ENCODE measurements at places on chromosomes 5 and 9. TPM values are rescaled to one million over a fixed set of nuclear protein-coding genes. Genes with fewer than 3 reads are reported as not detected.

Gene ROR2
- total RNA-seq: 0.37 TPM

Gene LCN1
- not detected for total RNA-seq

Gene C1QTNF3
- total RNA-seq: 4.3 TPM

Gene PCDHB14
- total RNA-seq: not detected

Gene PDE4D
- 207 TPM for total RNA-seq

Gene C9orf153
- 0.92 TPM for total RNA-seq

Gene PTCD2
- total RNA-seq: 5.9 TPM

Gene CDH6
- 0.21 TPM for total RNA-seq

Gene SLC36A2
- not detected for total RNA-seq

Gene MRPL36
- total RNA-seq: 17.7 TPM

Gene CDX1
- total RNA-seq: not detected

Gene AJM1
- 3.7 TPM for total RNA-seq

Gene CAMK2A
- not detected for total RNA-seq

Gene NTNG2
- 3.3 TPM for total RNA-seq

Gene MVB12B
- 13.9 TPM for total RNA-seq

Gene SLIT3
- total RNA-seq: not detected

Gene SLC9A3
- 1.1 TPM for total RNA-seq

Gene OBP2B
- not detected for total RNA-seq

Gene FBXO4
- 10.5 TPM for total RNA-seq

Gene FSTL4
- not detected for total RNA-seq

Gene GNA14
- not detected for total RNA-seq

Gene SPAG8
- total RNA-seq: 0.97 TPM

Gene FYB1
- 517 TPM for total RNA-seq

Gene SLC45A2
- total RNA-seq: not detected

Gene SPOCK1
- total RNA-seq: not detected

Gene TEX53
- total RNA-seq: not detected

Gene GABRA6
- not detected for total RNA-seq

Gene PCDHGA1
- total RNA-seq: not detected

Gene F2RL1
- 0.94 TPM for total RNA-seq

Gene PLEKHG4B
- total RNA-seq: not detected

Gene PCDHA4
- total RNA-seq: not detected

Gene CKMT2
- not detected for total RNA-seq

Gene CCDC107
- 27.7 TPM for total RNA-seq

Gene ACTL7B
- total RNA-seq: 0.31 TPM

Gene ABLIM3
- total RNA-seq: 0.55 TPM

Gene PCDHGB6
- total RNA-seq: 0.10 TPM

Gene PNPLA7
- total RNA-seq: 7.3 TPM

Gene KLHL9
- 16.2 TPM for total RNA-seq

Gene FRMD3
- 18.9 TPM for total RNA-seq

Gene SH3RF2
- not detected for total RNA-seq

Gene SLC2A6
- total RNA-seq: 1.5 TPM

Gene SARDH
- total RNA-seq: 2.2 TPM

Gene PCDHB9
- total RNA-seq: not detected

Gene PPP1R2B
- total RNA-seq: 0.50 TPM

Gene ARL10
- 7.6 TPM for total RNA-seq

Gene TMEM171
- 0.50 TPM for total RNA-seq

Gene URM1
- 43.3 TPM for total RNA-seq

Gene FOXD4L5
- total RNA-seq: not detected

Gene CDKN2B-AS1
- 1.6 TPM for total RNA-seq

Gene SLC1A1
- 0.13 TPM for total RNA-seq
